ENCODE measurements at places on chromosomes 2 and 18.

- no peak for DNase-seq
Measured at GRCh38 chr2:46163804-46164528, 133.2 kb upstream of the EPAS1 start.

DNA sequence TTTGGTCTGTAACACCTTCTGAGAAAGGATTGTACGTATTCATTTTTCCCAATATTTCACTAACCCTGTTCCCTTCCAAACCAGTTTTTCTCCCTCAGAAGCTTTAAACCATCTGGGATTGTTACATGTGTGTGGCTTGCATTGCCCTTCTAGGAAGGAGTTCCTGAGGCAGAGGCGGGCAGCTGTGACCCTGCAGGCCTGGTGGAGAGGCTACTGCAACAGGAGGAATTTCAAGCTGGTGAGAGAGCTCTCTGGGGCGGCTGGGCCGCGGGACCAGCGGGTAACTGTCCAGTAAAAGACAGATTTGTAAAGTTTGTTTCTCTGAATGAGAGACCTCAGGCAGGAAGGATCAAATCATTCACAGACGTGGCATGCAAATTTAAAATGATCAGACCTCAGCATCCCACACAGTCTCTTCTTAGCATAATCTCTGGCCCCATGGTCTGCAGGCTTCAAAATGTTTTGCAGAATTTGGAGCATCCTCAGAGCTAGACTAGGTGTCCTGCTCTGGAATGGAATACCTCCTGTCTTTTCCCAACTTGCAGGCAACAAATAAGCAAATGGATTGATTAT is 40.2 kb upstream of the GPR17 start:
- DNase-seq = no peak

- no peak for DNase-seq
Measured at GRCh38 chr2:240131941-240132650, 4.0 kb downstream of the COPS9 start.

DNA sequence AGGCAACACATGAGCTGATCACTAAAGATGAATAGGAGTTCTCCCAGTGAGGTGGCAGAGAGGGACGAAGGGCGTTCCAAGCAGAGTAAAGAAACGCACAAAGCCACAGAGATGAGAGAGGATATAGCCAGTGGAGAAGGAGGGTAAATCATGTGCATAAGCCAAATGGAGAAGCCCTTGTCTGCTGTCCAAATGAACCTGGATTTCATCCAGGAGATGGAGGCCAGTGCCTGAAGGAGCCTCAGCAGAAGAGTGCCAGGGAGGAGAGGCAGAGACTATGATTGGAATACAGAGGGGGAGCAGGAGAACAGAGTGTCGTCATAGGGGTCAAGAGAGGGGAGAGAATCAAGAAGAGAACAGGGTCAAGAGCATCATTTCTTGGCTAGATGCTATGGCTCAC is 48.9 kb upstream of the STPG4 start:
- no peak for DNase-seq

GRCh38 chr2:215736653-215737290 is 276.6 kb downstream of the MREG start:
- DNase-seq = peak; percentile 42

GRCh38 chr2:234580686-234581085 is 83.8 kb upstream of the ARL4C start:
- no peak for DNase-seq

DNA sequence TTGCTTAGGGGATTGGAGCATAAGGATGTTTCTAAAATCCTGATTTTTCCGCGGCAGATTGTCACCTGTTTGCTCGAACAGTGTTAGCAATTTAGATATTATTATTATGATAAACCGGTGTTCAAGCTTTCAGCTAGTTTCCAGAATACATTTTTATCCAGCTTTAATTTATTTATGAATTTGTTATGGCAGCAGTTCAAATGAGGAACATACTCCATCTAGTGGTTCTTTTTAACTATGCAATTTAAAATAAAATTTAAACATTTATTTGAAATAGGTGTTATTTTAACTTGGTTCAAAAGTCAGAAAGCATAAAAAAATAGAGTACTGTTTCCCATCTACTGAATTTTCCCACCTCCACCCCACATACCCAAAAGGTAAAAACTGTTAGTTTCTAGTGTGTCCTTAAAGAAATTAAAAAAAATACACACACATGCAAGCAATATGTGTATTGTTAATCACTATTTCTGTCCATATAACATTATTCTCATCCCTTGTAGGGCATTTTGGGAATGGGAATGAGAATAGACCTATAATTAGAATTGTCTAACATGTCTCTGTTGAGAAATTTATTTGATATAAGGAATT is 23.2 kb downstream of the ACOXL start:
- DNase-seq = no peak

DNA sequence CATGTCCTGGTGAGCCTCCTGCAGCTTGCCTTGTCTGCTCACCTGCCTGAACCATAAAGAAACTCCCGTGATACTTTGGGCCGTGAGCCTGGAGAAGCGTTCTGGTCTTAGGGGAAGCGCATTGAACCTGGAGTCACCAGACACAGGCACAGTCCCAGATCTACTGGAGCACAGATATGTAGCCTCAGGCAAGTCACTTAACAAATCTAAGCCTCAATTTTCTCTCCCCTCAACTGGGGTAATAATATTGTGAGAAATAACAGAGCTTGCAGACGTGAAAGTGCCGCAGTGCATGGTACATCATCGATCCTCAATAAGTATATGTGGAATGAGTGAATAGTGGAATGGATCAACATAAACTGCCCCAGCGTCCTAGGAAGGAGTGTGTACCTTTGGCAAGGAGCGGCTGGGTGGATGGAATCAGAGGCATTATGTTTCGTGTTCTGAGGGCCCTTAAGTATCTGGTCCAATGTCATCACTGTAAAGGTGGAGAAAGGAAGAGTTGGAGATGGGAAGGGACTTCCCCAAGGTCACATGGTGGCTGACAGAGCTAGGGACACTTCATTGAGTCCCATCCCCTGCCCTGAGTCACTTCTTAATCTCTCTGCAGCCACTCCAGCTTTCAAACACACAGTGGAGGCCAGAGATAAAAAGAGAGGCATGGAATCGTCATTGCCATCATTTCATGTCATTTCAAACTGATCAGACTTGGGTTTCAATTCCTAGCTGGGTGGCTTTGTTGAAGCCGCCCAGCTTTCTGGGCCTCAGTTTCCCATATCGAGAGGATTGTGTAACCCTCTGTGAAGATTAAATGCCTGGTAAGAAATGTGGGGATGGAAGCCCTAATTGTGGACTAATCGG is 172.4 kb downstream of the DDX1 start:
- no peak for DNase-seq

- no peak for DNase-seq
Measured at GRCh38 chr2:192687015-192687414, 492.3 kb upstream of the TMEFF2 start.

- DNase-seq = no peak
Measured at GRCh38 chr18:27966881-27967280, 210.0 kb downstream of the CDH2 start.

DNA sequence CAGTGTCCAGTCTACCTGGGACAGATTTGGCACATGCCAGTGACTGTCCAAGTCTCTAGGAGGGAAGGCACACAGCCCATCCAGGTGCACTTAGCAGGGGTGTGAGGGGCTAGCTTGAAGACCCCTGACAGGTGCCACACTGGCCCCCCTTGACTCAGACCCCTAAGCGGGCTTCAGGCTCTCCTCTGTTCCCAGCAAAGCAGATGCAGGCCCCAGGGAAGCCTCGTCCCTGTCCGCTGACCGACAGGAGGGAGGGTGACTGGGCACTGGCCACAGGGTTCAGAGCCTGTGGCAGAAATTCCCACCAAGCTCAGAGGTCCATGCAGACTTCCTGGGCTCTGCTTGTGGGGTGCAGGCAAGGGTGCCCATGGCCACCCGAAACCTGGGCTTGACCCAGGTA is 239.8 kb upstream of the MYT1L start:
- no peak for DNase-seq

DNA sequence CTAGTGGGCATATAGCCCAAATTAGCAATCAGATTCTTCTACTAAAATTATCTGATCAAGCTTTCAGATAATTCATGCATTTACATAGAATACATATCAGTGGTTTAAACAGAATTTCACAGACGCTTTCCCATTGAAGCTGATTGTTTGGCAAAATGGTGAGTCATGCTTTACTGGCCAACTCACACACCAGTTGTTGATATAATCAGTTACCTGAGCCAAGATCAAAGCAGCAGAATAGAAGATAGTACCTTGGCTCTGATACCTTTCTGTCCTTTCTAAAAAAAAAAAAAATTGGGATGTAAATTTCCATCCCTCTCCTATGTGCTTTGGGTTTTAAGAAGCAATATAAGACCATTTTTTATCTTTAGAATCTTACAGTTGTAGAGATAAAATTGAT is 178.0 kb downstream of the MCFD2 start:
- no peak for DNase-seq

DNA sequence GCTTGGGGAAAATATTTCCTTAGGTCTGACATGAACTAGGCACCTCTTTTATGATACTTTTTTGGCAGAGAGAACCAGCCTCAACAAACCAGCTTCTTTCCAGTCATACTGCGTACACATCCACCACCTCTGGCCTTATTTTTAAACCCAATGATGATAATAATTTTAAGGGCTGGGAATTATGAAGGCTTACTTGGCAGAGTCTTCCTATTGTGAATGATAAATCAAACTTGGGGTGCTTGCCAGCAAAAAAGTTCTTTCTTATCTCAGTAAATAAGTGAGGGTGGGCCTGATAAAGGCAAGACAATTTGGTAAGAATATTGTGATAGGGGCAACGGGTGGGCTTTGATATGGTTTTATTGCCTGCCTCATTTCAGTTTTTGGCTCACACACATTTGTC is 1230.2 kb upstream of the ZEB2 start:
- DNase-seq = no peak

- peak; percentile 69 for DNase-seq
Measured at GRCh38 chr2:199975273-199975895, 20.0 kb downstream of the MAIP1 start.

- no peak for DNase-seq
Measured at GRCh38 chr2:15993232-15993610, 52.9 kb downstream of the MYCN start.

DNA sequence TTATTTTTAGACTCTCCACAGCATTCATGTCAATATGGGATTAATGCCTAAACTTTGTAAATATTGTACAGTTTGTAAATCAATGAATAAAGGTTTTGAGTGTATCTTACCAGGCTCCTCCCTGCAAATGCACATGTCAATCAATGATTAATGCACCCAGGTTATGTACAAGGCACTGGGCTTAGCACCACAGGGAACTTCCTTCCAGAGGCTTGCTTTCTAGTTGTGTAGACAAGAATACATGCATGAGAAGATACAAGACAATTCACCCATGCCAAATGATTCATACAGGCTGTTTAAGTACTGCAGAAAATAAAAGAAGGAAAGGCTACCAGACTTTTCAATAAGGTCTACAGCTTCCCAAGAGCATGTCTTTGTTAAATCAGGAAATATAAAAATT is 114.1 kb downstream of the MMADHC start:
- DNase-seq = no peak
